Stimulated activated CD4-positive, alpha-beta T cell treated with anti-CD3 and anti-CD28 coated beads, Interleukin-4, amount 100 ng/mL, for 1 hour (primary cell): ENCODE measurements at places on chromosomes 7 and 10.

DNA sequence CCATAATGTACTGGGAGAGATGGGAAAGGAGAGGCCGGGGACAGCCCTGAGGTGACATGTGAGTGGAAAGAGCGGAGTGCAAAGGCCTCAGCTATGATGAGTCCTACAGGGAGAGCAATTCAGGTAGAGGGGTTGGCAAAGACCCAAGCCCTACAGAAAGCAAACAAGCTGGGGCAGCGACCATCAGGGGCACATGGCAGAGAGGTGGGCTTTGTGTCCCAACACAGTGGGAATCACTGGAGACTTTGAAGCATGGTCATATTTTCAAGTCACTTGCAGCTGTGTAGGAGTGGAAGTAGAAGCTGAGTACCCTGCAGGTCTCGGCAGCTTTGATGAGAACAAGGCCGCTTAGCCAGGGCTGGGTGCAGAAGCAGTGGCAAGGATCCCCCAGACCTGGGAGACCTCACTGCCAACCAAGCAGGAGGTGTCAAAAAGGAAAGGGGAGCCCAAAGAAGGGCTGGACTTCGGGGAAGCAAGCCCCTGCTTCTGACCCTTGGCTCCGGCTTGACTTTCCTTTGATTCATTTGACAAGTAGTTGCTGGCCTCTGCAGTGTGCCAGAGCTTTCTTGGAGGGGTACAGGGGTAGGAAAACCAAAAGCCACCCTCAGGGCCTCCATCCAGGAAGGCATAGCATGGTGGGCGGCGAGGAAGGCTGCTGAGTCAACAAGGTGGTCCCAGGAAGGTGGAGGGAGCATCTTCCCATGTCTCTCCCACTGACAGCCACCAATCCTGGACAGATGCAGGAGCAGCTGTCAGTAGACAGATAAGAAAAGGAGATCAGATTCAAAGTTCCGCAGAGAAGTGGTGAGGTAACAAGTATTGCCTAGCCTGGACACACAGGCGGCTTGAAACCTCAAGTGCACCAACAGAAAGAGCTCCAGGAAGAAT, 1.9 kb upstream of the PGAM2 start:
- DNase-seq = no peak

GRCh38 chr10:58347967-58348366, 13.2 kb downstream of the UBE2D1 start:
- DNase-seq = no peak

DNA sequence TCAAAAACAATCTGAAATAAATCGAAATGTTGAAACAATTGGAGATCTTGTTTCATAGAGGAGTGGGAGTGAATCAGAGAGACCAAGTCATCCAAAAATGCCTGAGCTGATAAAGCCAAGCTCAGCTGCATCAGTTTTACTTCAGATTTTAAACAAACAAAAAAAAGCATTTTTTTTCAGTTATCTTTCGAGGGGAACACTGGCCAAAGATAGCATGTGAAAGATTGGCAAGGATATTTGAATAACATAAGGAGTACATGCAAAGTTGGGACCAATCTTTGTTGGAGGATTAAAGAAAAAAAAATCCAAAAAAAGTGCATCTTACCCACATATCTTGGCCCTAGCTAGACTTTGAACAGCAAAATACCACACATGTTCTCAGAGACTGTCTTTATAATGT, 47.2 kb downstream of the RHOBTB1 start:
- no peak for DNase-seq

DNA sequence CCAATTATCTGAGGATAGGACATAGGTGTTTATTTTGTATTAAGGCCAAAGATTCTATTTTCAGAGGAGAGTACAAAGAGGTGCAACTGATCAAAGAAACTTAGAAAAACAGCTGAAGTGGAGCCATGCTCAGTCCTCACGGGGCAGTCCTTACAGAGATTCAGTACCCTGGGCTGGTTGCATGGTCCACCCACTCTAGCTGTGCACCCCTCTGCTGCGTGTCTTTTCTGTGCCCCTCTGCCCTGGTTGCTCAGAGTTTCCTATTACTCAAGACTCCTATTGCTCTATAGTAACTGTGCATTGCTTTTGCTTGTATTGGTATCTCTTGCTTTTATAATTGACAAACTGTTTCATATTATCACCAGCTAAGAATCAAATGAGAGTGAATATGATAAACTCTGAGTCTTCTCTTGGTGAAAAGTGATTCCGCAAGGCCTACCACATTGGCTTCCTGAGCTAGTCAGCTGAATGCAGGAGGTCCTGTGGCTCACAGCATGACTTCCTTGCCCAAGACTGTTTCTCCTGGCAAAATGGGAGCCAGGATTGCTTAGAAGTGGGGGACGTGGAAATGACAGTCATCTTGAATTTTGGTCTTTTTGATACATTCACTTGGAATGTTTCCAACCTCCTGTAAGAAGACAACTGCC, 137.0 kb downstream of the GLCCI1 start:
- no peak for DNase-seq

DNA sequence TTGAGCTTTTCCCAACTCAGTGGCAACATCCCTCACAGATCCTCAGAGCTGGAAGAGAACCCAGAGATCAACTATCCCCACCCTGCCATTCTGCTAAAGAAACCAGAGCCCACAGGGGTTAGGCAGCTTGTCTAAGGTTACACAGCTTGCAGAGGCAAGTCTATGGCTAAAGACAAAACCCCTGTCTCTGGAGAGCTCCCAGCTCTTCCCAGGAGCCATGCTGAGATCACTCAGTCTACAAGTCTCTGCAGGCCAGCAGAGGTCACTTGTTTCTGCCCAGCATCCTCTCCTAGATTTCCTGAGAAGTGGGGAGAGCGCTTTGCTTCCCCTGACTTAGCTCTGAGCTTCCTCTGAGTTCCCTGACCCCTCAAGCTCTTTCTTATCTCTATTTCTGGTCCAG, 28.5 kb upstream of the LOXL4 start:
- DNase-seq = no peak

DNA sequence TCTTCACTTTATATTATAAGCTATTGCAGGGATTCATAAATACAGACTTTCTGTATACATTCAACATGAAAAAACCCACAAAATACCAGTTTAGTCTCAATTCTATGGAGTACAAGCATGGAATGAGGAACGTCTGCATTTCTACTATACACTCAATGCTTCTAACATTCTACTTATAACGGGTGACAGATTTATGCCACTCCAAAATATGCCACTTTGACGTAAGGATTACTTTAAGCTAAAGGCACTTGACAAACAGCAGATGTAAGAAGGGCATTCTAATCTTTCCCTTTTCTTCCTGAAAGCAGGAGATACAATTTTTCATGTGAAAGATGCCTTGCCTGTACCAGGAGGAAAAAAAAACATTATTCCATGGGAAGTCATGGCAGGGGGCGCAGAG, 205.5 kb upstream of the LRRN3 start:
- DNase-seq = no peak

DNA sequence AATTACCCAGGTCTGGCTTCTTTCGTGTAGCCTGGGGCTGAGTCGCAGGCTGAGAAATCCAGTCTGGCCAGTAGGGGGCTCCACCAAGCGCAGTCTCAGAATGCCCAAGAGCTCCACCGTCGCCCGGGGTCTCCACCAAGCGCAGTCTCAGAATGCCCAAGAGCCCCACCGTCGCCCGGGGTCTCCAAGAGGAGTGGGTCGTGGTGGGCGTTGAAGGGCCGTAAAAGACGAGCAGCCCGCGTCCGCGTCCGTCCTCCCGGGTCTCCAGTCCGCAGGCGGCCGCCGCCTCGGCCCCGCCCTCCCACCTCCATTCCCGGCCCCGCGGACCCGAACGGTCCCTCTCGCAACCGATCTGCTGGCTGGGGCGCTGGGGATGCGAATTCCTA, 892 bp upstream of the ZYX start:
- DNase-seq = peak; percentile 88
